ENCODE measurements at places on chromosomes 5 and 9. TPM values are rescaled to one million over a fixed set of nuclear protein-coding genes. Genes with fewer than 3 reads are reported as not detected.

The GRM6 gene
- not detected for total RNA-seq

The HTR1A gene
- total RNA-seq, result not detected

The PTGS1 gene
- total RNA-seq, result 0.74 TPM

The CRAT gene
- total RNA-seq, result 14.5 TPM

The PLPPR1 gene
- not detected for total RNA-seq

The PCYOX1L gene
- total RNA-seq, result 19.5 TPM

The CRHBP gene
- not detected for total RNA-seq

The MARCHF3 gene
- 1.0 TPM for total RNA-seq

The LRRC8A gene
- total RNA-seq, result 17.8 TPM

The DHFR gene
- total RNA-seq, result 77.7 TPM

DNA sequence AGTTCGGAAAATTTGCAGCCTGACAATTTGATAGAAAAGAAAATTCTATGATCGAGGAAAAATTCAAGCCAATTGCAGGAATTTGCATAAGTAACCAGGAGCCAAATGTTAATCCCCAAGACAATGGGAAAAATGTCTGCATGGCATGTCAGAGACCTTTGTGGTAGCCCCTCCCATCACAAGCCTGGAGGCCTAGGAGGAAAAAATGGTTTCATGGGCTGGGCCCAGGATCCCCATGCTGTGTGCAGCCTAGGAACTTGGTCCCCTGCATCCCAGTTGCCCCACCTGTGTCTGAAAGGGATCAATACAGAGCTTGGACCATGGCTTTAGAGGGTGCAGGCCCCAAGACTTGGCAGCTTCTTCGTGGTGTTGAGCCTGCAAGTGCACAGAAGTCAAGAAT, 1847.9 kb upstream of the ACO1 start:
- DNase-seq, result no peak

- DNase-seq, result no peak
Observed at GRCh38 chr9:137728444-137729311, 109.9 kb downstream of the EHMT1 start.

DNA sequence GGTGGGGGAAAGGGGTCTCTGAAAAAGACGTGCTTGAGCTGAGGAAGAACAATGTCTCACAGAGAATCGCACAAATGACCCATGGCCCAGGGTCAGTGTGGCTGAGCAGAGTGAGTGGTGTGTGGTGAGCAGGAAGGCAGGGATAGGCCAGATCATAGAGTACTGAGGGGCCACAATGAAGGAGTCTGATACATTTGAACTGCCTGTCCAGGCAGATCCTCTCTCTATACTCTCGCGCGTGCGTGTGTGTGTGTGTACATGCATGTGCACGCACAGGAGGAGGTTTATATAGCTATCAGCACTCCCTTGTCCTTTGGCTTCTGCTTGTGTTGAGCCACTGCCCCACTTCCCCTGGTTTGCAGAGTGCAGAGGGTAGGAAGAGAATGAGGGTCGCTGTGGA, 294.0 kb downstream of the ZNF608 start:
- no peak for DNase-seq

DNA sequence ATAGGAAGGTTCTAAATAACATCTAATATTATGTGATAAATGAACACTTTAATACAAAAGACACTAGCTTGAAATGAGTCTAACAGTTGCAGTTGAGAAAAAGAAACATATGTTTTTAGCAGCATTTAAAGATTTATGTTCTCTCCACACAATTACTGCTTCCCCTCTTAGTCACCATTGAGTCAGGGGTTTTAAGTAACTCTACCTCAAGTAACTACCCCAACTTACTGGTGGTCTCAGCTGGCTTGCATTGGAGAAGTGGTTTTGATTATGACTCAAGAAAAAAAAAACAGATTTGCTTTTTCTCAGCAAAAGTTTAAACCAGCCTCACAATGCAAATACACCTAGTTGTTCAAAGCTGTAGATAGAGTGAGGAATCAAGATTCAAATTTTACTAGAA, 1216.5 kb upstream of the CDH9 start:
- no peak for DNase-seq

- no peak for DNase-seq
Observed at GRCh38 chr9:76365028-76365427, 29.2 kb downstream of the RFK start.

- DNase-seq, result peak; percentile 48
Observed at GRCh38 chr9:83034587-83034986, 28.4 kb downstream of the RASEF start.

DNA sequence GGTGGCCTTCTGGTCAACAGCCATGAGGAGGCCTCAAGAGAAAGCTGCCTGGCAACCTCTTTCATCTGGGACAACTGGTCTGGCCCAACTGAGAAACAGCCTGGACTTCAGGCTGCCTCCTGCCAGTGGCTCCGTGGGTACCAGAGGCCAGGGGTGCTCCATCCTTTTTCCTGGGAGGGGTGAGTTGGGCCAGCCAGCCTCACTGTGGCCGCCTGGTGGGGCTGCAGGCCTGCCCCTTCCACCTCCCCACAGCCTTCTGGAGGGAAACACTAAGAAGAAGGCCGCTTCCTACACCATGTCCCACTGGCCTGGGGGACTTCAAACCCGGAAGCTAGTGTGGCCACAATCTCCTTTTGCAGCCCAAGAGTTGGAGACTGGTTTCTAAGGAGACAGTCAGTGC, 13.8 kb upstream of the NKD2 start:
- DNase-seq, result no peak

DNA sequence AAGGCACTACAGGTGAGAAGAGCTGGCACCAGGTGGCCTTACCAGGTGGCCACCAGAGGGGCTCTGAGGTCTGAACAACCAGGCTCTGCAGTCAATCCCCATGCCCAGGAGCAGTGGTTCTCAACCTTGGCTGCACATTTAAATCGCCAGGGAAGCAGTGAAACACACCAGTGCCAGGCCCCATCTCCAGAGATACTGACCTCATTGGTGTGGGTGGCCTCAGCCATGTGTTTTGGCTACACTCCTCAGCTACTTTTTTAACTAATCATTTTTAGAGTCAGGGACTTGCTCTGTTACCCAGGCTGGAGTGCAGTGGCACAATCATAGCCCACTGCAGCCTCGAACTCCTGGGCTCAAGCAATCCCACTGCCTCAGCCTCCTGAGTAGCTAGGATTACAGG, 56.0 kb downstream of the GABBR2 start:
- no peak for DNase-seq

DNA sequence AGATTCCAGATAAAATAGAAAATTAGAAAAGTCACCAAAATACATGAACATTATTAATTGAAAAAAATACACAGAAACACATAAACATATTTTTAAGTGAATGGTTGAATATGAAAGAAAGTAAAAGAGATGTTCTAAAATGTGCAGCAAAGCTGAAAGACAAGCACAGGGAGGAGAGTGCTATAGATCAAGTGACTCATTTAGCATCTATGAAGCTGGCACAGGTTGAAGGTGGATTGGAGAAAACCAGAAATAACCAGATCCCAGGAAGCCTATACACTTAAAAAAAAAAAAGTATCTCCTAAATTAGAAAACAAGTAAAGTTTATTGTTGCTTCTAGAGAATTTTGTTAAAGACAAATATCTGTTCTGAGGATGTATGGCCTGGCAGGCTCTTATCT, 338.9 kb downstream of the CDH12 start:
- DNase-seq, result no peak

DNA sequence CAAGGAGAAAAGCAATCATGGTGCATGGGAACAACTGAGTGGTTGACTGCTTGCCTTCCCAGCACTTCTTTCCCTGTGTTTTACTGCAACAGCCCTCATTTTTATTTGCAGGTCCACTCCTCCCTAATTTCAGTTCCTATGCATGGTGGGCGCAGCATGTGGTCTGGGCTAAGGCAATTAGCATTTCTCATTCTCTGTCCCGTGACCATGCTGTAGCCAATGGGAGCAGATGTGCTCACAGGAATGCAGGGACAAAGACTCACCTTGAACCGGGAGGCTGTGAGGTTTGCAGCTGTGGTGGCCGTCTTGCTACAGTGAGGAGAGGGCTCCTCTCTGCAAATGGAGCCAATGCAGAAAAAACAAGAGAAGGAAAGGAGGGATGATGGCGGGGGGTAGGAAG, 315.5 kb downstream of the SLIT3 start:
- DNase-seq, result no peak

DNA sequence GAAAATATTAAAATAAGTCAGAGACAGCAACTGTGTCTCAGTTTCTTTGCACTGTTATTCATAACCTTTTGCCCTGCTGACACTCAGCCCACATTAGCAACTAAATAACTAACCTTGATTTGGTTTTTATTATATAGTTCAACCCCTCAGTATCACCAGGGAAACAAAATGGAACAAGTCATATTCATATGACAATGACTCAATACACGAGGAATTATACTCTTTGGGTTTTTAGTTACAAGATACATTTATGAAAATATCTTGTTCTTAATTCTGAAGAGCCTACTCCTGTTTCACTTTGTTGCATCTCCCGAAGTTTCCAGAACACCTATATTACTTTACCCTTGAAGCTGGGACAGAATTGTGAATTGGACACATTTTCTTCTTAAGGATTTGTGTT, 845.4 kb downstream of the EFNA5 start:
- DNase-seq, result no peak

- no peak for DNase-seq
Observed at GRCh38 chr9:593809-594208, 247.7 kb upstream of the DMRT1 start.

- no peak for DNase-seq
Observed at GRCh38 chr5:97548739-97549080, 365.7 kb upstream of the RIOK2 start.

GRCh38 chr9:73093740-73094379, 57.8 kb upstream of the ANXA1 start:
- no peak for DNase-seq

GRCh38 chr5:32098291-32098690, 75.8 kb downstream of the GOLPH3 start:
- DNase-seq, result no peak

GRCh38 chr9:7174884-7175283, 417.1 kb downstream of the KDM4C start:
- peak; percentile 3 for DNase-seq

DNA sequence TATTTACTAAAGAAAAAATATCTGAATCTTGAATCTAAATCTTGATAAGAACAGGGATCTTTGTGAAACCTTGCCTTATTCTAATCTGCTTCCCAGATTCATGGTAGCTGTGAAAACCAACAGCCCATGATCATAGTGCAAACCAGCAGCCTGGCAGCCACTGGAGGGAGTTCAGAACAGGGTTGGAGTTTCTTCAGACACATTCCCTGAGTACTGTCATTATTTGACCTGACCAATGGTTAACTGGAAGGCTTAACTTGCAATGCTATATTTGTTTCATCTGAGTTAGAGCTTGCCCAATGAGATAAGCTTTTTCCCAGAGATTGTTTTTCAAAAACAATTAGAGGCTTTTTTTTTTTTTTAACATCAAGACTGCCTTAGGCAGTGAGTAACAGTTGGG, 47.8 kb downstream of the LOX start:
- DNase-seq, result peak; percentile 63

DNA sequence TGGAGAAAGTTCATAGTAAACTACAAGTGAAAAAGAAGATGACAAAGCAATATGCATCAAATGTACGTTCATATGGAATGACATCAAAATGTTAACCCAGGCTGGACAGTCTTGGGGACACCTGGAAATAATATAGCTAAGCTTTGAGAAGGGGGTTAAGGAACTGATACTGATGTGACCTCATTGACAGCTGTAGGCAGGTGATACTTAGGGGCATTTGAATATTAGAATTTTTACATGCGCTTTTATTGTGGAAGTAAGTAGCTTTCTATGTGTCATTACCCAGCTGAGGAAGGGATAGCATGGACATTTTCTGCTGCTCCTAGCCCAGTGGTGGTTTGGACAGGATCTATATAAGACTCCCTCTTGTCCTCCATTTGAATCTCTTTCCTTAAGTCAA, 299.7 kb downstream of the CWC27 start:
- DNase-seq, result no peak

- no peak for DNase-seq
Observed at GRCh38 chr5:120098426-120098825, 365.7 kb upstream of the PRR16 start.

GRCh38 chr9:6771722-6772121, 13.9 kb downstream of the KDM4C start:
- DNase-seq, result no peak

- peak; percentile 27 for DNase-seq
Observed at GRCh38 chr5:94218374-94218773, 400.0 kb downstream of the KIAA0825 start.

- no peak for DNase-seq
Observed at GRCh38 chr5:42553461-42553860, 130.2 kb downstream of the GHR start.

DNA sequence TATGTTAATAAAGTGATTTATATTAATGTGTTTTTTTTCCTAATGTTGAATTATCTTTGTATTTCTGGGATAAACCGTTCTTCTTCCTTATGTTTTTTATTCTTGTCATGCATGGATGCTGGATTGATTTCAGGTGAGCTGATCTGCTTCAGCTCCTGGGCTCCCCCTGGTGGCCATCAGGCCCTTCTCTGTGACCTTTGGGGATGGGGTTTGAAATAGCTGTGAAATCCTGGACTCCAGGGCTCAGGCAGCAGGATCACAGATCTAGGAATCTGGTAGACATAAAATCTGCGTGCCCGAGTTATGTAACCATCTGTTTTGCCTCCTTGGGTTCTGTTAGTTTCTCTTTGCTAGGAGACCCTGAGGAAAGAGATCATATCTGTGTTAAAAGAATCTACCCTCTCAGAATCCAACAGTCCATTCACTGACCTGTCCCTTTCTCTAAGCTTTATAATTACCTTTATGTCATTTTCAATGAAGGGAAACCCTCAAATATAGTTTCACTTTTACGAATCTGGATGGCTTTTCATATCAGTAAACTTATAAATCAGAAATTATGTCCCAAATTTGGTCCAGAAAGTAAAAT, 12.2 kb upstream of the OR13J1 start:
- peak; percentile 65 for DNase-seq

- DNase-seq, result no peak
Observed at GRCh38 chr9:109122726-109123621, 3.2 kb upstream of the TMEM245 start.

DNA sequence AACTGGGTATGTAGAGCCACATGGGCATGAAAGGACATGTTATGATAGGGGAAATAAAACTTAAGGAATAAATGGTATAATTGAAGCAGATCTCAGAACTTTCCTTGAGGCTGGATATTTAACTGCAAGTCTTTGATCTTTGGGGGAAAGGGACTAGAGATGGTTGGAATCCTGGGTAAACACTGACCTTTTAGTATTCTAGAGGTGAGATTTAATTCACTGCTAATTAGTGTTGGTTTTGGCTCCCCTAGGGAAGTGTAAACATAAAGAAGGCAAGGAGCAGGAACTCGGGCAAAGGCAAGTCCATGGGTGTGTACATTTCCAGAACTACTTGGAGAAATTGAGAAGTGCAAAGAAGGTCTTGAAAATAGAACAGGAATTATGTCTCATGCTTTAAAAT, 16.6 kb downstream of the NIM1K start:
- no peak for DNase-seq

GRCh38 chr5:58255386-58255785, 204.5 kb downstream of the PLK2 start:
- no peak for DNase-seq

GRCh38 chr5:57859626-57860025, 377.0 kb upstream of the ACTBL2 start:
- no peak for DNase-seq
